Activated T-helper 1 cell treated with Interleukin-2 at 50 U/mL for 16 hours (primary cell): ENCODE measurements at places on chromosomes 2 and 18.

DNA sequence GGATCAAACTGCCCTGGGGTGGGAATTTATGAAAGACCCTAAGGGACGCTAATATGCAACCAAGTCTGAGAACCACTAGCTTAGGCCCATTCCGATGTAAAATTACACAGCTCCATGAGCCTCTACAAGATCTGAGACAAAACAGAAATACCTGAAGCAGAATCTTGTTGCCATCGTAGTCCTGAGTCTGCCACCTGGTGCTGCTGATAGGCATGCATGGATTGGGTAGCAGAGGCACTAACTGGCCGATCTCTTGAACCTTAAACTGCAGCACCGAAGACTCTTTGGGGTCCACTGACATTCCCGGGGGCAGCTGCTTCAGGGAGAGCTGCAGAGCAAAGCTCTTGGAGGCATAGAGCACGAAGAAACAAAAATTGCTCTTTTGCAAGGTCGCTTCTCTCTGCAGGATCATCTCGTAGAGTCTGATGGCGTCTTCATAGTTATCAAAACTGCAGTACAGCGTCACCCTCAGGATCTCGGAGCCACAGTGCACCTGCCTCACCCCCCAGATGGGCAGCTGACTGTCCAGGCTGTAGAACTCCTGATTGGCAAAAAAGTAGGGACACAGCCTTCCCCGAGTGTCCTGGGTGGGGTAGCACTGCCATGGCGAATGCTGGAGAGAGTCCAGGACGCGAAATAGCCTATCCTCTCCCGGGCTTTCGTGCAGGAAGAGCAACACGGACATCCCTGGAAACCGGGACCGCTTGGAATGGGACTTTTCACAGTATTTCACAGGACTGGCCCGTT is 848 bp downstream of the FAM124B start:
- no peak for DNase-seq

- DNase-seq, result no peak
Observed at GRCh38 chr2:24830351-24830750, 37.1 kb downstream of the CENPO start.

GRCh38 chr2:127589358-127589757 is 53.9 kb downstream of the MYO7B start:
- DNase-seq, result no peak

- DNase-seq, result no peak
Observed at GRCh38 chr2:31654241-31654640, 73.5 kb upstream of the SRD5A2 start.

DNA sequence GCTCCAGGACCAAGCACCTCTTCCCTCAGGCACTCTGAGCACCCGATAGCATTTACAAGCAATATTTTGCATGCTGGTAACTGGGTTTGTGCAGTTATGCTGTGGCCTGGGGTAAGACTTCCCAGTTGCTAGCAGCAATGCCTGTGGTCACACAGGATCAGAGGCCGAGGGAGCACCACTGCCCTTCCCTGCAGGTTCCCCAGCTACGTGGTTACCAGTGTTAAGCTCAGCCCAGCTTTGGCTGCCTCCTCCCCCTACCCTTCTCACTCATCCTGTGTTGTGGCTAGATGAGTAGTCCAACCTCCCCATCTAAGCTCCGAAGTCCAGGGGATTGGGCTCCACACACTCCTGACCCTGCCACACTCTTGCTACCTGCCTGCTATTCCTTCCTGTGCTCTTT is 141.1 kb downstream of the CELF4 start:
- no peak for DNase-seq

DNA sequence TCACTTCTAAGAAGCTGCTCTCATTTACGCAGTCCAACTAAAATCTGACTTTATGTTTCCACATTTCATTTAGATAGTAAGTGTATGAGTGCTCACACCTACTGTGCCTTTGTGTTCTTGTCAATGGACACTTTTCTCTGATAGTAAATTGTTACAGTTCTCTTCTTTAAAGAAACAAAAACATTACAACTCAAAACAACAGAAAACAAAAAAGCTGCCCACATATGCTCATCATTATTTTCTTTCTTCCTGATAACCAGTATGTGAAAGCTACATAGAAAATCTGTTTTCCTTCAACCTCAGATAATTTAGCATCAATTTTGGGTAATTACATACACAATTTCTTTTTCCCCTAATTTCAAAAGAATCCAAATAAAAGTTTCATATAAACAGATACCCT is 1247.8 kb upstream of the NXPH2 start:
- DNase-seq, result no peak

GRCh38 chr18:5287854-5288253 is 7.7 kb downstream of the ZBTB14 start:
- no peak for DNase-seq

GRCh38 chr2:239831001-239831731 is 194.0 kb downstream of the NDUFA10 start:
- no peak for DNase-seq

DNA sequence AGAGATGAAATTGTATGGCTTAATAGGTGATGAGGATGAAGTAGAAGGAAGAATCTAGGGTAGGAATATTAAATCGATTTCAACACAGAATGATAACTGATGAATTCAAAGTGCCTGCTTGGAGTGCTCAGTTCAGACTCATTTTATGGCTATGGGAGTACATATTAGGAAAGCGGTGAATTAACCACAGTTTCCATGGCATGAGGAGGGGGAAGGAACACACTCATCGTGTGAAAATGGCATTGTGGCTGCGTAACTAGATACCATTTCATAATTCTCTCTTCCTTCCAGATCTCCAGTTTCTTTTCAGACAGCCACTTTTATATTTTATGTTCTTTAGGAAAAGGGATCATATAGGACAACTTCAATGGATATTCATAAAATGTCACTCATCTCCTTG is 232.3 kb upstream of the KCNJ3 start:
- DNase-seq, result no peak

DNA sequence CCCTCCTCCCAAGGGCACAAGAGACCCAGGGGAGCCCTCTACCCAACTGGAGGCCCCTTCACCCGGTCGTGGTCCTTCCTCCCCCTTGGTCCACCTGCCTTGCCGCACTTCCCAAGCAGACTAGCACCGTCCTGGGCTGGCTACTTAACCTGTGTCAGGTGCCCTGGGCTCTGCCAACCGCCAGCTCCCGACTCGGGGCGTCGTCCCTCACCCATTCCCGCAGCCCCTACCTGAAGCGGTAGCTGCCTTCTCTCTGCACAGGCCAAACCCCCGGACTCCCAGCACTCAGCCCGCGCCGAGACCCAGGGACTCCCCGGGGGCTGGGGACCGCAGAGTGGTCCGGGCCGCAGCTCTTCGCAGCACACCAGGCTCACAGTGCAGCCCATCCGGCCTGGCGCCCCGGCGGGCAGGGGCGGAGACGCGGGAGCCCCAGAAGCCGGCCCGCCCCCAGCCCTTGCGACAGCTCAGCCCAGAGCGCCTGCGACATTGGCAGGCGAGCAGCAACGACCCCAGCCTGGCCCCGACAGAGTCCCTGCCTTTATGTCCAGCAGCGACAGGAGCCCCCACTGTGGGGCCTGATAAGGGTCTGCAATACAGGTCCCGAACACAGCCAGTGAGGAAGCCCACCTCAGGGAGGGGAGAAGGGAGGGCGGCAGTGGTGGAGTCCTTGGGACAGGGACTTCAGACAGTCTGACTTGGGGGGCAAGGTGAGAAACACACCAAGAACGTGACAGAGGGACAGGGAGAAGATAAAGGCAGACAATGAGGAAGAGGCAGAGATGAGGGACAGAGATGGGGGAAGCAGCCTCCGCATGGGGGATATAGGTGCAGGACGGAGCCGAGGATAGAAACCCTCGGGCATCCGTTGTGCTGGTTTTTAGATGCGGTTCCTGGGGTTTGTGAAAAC is 31.0 kb upstream of the TNS1 start:
- DNase-seq, result no peak

DNA sequence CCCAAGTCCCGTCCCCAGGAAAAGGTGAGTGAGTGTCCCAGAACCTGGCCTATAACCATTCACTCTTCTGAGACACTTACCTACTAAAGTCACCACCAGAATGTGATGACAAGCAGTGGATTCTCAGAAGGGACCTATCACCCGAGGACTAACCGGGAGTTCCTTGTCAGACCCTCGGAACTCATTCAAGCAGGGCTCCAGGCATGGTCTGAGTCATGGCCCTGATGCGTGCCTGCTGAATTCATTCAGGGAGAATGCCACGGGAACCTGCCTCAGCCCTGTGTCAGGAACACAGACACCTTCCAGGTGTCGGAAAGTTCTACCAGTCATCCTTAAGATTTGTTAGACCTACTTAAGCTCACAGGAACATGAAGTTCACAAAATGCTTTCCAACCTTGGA is 29.8 kb downstream of the ALPK2 start:
- no peak for DNase-seq

DNA sequence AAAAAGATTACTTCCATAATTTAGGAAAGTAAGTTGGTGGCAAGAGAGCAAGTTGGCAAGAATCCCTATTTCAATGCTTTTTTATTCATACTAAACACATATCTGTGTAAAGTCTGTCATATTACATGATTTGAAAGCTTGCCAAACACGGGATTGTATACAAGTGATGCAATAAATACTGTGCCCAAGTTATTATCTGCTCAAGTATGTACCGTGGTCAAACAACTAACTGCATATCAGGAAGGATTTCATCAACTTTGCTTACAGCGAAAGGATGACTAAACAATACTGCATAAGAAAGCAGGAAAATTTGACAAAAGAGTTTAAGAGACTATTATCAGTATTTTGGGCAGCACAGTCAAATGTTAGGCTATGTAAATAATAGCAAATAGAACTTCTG is 69.6 kb upstream of the SCN1A start:
- no peak for DNase-seq

- DNase-seq, result no peak
Observed at GRCh38 chr2:216211614-216212145, 102.5 kb downstream of the XRCC5 start.
